ENCODE measurements at places on chromosomes 1 and 21.

DNA sequence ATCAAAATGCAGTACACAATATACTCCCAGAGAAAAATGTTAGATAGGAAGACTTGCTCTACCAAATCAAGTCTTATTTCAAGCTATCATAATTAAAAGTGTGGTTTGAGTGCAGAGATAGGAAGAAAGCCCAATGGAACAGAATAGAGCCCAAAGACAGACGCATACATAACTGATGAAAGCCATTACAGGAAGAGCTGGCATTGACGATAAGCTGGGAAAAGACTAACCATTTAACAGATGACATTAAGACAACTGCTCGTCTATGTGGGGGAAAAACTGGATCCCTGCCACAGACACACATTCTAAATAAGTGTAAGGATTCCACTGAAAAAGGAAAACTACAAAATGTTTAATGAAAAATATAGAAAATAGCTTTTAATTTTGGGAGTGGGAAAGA, 85.5 kb downstream of the NGF start:
- no peak for DNase-seq

DNA sequence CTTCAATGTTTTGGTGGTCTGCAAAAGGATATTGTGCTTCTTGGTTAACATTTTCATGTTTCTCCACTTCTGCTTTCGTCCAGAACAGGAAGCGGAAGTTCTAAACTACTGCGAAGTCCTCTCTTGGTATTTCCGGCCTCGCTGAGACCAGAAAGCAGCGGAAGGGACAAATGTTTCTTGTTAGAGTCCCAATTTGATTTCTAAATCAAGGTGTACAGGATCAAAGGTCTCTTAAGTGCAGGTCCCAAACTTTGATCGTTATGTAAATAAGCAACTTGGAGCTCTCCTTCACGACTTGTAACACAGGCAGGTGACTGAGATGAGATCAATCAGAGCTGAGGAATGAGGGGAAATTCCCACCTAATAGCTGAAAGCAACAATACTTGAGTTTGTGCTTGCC, 40.1 kb upstream of the HMCN1 start:
- DNase-seq = no peak

DNA sequence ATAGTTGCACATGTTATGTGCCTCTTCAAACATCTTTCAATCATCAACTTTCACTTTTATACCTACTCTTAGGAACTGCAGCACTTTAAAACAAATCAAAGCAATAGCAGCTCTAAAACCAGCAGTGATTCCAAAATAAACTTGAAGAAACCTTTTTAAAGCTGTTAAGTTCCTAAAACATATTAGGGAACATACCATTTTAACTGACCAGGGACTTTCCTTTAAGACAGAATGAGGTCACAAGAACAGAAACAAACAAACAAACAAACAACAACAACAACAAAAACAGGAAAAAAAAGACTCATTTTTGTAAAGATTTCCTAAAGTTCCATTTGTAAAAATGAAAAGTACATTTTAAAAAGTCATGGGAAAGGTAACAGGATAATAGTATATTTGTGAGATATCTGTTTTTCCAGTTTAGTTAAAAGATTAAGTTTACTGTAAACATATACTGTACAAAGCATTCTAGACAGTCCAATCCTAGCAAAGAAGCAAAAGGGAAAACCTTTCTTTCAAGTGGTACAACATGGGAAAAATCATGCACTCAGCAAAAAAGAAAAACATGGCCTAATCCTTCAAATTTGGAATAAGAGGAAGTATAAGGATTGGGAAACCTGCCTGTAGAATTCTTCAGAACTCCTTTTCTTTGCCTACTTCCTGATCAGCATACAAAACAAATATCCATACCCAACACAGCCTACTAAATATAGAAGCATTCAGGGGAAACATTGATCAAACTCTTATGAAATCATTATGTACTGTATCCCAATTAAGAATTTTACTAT, 45.5 kb downstream of the EPS15 start:
- DNase-seq = no peak

GRCh38 chr1:6624710-6625583, at the start of gene THAP3:
TSS of gene THAP3 (plus strand) at chr1:6624868. CDS start at chr1:6625219, 351 bp downstream.
- DNase-seq = peak; percentile 86

- DNase-seq = no peak
These were observed 12.4 kb downstream of the TNFRSF8 start for GRCh38 chr1:12075195-12076114.

DNA sequence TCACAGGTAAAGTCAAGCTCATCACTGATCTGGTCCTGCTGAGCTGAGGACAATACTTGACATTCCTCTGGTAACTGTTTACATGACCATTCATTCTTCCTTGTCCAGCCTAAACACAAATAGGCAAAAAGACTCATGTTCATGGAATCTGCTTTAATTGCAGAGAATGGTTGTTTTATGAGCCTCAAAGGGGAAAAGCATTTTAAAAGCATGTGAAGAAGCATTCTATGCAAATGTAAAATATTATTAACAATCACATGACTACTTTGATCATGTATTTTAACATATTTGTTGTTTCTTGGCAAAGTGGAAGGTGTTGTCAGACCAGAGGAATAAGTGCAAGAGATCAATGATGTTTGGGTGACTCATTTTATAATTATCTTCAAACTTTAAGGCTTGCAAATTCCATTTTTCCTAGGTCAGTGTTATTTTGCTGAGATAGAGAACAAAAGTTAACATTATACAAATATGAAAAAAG, 133.7 kb downstream of the RUNX1 start:
- DNase-seq = peak; percentile 57

- no peak for DNase-seq
These were observed 96.1 kb downstream of the IER5 start for GRCh38 chr1:181184621-181185020.

DNA sequence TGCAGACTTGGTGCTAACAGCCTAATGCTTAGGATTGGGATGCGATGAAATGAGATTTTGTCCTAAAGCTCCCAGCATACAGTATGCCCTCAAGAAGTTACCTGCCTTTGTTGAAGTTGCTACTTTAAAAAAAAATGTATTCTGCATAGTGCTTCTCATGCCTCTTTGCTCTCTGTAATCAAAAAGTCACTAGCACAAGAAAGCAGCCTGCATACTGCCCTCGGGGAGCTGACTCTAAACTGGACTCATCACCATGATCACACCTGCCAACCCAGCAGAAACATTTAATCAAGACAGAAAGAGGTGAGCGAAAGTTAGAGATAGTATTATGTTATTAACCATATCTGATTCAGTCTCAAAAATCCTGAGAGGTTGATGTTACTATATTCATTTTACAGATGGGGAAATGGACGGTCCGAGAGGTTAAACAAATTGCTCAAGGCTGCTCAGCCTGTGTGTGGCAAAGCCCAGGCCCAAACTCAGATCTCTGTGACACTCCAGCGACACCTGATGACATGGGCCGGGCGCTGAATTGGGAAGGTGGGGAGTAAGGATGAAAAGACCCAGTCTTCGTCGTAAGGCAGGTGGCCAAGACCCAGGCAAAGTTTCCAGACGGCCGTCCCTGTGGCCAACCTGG, 1.1 kb downstream of the BATF3 start:
- no peak for DNase-seq

- peak; percentile 65 for DNase-seq
These were observed 32.5 kb downstream of the LRRC3 start for GRCh38 chr21:44487831-44488230.
